Activated CD4-positive, alpha-beta memory T cell treated with anti-CD3 and anti-CD28 coated beads, Interleukin-2, amount 10 ng/mL, durations not matched to agents 7 days and 5 days (primary cell): ENCODE measurements at places on chromosomes 3 and 15. TPM values are rescaled to one million over a fixed set of nuclear protein-coding genes. Genes with fewer than 3 reads are reported as not detected.

Gene MYRIP
- total RNA-seq, result not detected

Gene IGSF11
- total RNA-seq, result 0.38 TPM

Gene TNK2
- 113 TPM for total RNA-seq

Gene LSAMP
- total RNA-seq, result not detected

DNA sequence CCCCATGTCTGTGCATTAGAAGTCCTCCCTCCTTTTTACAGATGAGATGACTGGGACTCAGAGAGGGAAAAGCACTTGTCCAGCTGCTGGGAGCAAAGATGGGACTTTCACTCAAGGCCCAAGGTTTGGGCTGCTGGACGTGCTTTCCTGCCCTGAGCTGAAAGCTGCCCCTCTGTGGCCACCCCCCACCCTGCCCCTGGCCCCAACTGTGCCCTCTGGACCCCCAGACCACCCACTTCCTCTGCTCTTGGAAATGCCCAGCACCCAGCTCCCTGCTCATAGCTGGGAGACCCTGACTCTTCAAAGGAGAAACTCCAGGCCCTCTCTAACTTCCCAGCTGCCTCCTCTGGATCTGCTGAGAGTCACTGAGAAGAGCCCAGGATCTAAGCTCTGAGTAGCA lies 20.7 kb downstream of the GRIP2 start:
- DNase-seq, result no peak

DNA sequence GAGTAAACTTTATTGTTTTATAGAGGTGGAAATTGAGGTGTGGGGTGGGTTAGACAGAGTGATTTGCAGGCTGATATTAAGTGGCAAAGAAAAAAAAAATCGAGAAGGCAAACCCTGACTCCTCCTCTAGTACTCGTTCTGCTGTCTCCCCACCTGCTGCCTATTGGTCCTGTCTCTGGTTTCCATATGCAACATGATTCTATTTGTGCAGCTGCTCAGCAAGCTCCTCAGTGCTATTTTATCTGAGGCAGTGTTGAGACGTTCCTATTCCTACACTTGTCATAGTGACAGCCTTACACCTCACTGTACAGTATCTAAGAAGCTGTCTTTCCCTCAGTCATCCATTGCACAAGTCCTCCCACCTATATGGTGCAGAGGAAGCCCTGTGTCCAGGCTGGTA lies 45.1 kb downstream of the RSL24D1 start:
- no peak for DNase-seq

- no peak for DNase-seq
These were observed 58.0 kb downstream of the ITPR1 start for GRCh38 chr3:4551051-4551711.

GRCh38 chr15:48802867-48803266 lies 8.0 kb downstream of the CEP152 start:
- no peak for DNase-seq

- peak; percentile 25 for DNase-seq
These were observed 471.8 kb downstream of the MFSD1 start for GRCh38 chr3:159273608-159274007.

- no peak for DNase-seq
These were observed 311.2 kb upstream of the NAALADL2 start for GRCh38 chr3:174547801-174548435.

GRCh38 chr15:95327183-95327525 lies 1003.3 kb upstream of the NR2F2 start:
- DNase-seq, result no peak
